ENCODE measurements at places on chromosomes 1 and 21.
A peak's percentile ranks its signal among the peaks of the same experiment; 100 is the strongest.

- DNase-seq = no peak
Measured at GRCh38 chr21:42622284-42622683, 31.1 kb upstream of the PDE9A start.

DNA sequence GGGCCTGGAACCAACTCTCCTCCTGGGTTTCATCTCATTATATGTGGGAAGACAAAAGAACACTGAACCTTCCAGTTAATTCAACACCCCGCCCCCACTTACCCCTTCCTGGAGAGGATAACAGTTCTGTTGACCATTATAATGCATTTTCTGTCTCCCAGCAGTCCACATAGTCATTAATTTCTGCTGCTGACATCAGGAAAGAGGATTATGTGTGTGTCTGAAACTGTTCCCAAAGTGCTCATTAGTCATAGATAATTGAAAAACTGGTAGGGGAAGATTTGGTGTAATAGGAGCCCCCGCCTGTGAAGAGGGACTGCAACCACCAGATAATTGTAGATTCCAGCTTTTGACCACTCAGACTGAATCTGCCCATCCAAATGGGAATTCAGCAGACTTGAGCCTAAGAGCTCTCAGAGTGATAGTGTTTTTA is 208.7 kb downstream of the FGGY start:
- DNase-seq = no peak

DNA sequence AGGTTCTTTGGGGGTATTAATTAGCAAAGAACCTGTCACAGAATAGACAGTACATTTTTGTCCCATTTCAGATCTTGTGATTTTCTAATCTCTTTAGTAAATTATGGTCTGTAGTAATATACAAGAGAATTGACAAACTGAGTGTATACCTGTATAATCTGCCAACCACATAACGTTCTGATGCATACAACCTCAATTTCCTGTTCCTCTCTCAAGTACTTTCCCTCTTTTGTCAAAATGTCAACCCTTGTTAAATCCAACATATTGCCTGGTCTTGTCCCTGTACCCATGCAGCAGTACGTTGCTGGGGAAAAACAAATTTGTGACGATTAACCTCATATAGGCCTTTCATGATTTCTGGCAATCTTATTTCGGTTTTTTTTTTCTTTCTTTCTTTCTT is 1.1 kb downstream of the ARV1 start:
- DNase-seq = no peak

DNA sequence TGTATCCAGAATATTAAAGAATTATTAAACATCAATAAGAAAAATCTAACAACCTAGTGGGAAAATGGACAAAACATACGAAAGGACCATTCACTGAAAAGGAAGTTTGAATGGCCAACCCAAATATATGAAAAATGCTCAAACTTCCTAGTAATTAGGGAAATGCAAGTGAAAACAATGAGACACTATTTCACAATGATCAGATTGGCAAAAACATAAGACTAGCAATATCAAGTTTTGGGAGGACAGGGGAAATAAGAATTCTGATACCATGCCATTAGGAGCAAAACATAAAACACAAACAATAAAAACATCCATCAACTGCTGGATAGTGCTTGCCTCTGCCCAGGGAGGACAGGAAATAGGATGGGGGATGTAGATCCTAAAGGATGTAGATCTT is 14.3 kb downstream of the XCL2 start:
- DNase-seq = no peak

GRCh38 chr1:91124290-91124985 is 102.6 kb upstream of the ZNF644 start:
- no peak for DNase-seq

DNA sequence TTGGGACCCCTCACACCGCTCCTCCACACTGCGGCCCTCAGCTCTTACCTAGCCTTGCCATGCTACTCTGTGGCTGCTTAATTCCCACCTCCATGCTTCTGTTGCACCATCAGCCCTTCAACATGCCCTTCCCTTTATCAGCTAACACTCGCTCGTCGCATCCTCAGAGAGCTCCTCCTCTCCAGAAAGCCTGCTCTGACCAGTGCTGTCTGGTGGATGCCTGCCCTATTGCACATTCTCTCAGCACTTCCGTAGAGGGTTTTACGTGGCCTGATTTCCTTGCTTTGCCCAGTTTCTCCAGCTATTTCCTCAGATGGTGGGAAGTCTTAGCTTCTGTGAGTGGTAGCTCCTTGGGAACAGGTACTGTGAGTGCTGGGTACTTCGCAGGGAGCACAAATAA is 10.3 kb upstream of the LAD1 start:
- DNase-seq = no peak

GRCh38 chr1:23915466-23915865 is 2.3 kb upstream of the CNR2 start:
- no peak for DNase-seq

DNA sequence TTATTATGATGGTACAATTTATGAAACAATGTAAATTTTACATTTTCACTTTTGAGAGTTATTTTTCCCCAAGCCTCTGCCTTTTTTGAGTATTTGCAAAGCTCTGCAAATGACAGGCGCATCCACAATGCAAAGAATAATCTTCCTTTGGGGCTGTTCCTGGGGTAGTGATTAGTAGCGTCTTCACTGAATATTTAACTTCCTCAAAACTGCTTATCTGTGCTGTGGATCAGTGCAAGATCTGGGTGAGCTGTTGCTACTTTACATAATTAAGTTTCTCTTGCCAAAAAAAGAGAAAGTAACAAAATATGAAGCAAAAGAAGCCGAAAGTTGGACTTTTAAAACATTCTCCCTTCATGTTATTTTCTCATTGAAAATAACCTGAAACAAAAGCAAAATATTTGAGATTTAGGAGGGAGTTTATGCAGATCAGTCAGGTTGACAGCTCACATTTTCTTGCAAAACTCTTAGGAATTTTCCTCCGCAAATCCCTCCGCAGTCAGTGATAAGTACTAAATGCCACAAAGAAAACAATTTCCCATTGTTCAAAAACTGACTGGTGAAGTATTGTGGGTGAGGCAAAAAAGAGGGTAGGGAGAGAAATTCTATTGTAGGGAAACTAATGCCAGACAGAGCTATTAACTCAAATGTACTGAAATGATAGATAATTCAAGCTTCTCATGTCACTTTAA is 276.4 kb upstream of the B3GALT2 start:
- DNase-seq = peak; percentile 22
